Glomerular endothelial cell (primary cell): ENCODE measurements at places on chromosomes 13 and 19.

DNA sequence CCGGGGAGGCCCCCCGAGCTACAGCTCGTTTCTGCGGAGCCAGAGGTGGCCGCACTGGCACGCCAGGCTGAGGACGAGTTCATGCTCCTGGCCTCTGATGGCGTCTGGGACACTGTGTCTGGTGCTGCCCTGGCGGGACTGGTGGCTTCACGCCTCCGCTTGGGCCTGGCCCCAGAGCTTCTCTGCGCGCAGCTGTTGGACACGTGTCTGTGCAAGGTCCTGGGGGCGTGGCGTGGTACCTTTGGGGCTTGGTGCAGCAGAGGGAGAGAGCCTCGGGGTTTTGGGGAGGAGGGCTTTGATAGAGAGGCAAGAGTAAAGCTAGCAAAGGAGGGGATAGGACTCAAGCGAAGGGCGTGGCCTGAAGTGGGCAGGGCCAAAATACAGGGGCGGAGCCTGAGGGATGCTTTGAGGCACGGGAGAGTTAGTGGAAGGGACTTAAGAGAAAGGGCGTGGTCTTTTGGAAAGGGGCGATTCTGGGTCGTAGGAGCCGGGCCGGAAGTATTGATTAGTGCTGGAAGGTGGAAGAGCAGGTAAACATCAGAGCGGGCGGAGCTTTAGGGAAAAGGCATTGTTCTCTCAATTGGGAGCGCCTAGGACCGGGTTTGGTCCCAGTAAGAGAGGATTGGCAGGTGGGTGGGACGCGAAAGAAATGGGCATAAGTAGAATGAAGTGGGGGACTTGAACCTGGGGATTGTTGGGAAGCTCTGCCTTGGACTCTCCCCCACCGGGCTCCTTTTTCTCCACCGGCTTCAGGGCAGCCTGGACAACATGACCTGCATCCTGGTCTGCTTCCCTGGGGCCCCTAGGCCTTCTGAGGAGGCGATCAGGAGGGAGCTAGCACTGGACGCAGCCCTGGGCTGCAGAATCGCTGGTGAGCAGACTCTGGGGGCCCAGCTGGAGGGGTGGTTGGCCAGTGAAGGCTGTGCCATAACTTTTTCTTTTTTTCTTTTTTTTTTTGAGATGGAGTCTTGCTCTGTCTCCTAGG is 1.2 kb downstream of the PPM1N start:
- no peak for DNase-seq

DNA sequence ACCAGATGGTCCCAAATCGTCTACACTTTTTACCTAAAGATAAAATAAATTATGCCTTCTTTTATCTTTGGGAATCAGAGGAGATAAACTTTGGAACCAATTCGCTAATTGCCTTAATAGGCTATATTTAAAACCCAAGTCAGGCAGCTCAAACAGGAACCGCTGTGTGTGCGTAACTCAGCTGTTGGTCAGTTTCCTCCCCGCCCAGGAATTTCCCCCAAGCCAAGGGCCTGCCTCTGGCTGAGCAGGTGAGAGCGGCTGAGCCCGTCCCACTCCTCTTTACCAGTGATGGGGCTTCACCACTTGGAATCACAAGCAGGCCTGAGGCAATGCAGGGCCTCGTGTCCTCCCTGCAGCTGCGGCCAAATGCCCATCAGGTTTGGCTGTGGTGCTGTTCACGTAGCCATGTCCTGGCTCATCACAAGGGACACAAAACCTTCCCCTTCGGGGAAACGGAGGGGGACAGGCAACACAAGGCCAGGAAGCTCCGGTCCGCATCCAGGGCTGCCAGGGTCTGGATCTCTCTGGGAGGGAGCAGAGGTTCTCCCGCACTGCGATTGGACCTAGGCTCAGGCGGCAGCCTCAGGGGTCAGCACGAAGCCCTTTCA is 503 bp upstream of the SLC7A9 start:
- DNase-seq, result no peak

DNA sequence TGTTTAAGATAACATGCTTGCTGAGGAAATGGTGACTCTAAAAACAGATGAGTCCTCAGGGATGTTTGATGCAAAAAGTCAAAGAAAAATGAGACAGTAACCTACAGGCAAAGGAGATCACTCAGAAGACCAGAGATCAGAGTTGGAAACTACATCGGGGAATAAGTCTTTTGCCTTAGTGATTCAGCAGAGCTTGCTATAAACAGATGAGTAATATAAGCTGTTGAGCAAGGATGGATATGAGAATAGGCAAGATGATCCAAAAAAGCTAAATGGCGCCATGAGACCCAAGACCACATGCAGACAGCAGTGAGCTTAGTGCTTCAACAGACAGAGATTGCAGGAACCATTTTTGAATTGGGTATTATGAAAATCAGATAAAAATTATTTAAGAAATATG is 168.6 kb downstream of the POSTN start:
- no peak for DNase-seq

- no peak for DNase-seq
Measured at GRCh38 chr19:44741258-44741731, 7.2 kb upstream of the BCL3 start.

GRCh38 chr13:33261387-33262061 is 24.0 kb downstream of the STARD13 start:
- no peak for DNase-seq

DNA sequence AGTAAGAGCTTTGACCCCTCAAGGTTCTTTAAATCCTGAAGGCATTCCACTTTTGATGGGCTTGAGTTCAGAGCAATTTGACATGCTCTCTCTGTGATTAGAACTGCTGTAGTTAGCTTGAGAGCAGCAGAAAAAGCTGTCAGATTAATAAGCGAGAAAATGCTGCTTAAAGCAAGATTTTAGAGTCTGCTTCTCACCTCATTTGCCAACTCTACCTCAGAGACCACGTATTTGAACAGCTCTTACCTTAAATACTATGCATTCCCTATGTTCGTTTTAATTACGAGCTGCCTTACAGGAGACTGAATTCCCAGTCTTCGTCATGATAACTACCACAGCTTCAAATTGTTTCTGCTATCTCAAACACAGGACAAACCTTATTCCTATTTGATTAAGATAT is 253.4 kb downstream of the SLITRK6 start:
- DNase-seq, result no peak

GRCh38 chr19:35756377-35757230 is at the start of gene HSPB6:
Gene HSPB6 (minus strand): TSS chr19:35757029. CDS start chr19:35757008, 21 bp downstream.
- no peak for DNase-seq

DNA sequence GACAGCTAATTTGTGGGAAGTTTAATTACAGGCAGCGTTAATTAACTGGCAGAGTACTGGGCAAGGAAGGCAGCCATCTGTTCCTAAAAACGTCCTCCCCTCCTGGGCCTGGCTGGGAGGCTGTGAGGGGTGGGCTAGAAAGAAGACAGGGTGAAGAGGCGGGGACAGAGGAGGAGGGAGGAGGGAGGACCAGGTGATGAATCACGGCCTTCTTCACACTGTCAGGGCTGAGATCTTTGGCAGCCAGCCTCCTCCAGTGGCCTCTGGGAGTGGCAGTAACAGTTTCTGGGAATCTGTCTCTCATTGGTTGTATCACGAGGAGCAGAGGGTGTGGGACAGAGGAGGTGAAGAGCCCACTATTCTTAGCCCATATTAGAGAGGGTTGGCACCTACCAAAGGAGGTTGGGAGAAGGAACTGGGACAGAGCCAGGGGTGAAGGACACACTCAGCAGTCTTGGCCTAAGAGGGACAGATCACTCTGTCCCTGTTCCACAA is 9.6 kb upstream of the ZNRF4 start:
- no peak for DNase-seq

DNA sequence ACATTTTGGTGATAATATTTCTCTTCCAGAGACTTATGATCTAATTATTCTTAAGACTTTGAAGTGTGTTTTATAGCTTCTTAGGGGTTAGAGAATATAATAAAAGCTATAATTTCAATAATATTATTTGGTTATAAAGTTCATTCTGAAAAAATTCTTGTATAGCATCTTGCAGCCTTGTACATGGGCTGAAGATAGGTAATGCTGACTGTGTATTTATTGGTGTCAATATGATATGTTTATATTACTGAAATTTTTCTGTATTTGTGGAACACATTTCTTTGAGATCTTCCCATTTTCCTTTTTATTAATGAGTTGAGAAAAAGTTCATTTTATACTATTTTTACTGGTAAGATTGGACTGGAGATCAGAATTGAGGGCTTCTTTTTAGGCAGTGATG is 87.8 kb downstream of the TDRD3 start:
- no peak for DNase-seq

DNA sequence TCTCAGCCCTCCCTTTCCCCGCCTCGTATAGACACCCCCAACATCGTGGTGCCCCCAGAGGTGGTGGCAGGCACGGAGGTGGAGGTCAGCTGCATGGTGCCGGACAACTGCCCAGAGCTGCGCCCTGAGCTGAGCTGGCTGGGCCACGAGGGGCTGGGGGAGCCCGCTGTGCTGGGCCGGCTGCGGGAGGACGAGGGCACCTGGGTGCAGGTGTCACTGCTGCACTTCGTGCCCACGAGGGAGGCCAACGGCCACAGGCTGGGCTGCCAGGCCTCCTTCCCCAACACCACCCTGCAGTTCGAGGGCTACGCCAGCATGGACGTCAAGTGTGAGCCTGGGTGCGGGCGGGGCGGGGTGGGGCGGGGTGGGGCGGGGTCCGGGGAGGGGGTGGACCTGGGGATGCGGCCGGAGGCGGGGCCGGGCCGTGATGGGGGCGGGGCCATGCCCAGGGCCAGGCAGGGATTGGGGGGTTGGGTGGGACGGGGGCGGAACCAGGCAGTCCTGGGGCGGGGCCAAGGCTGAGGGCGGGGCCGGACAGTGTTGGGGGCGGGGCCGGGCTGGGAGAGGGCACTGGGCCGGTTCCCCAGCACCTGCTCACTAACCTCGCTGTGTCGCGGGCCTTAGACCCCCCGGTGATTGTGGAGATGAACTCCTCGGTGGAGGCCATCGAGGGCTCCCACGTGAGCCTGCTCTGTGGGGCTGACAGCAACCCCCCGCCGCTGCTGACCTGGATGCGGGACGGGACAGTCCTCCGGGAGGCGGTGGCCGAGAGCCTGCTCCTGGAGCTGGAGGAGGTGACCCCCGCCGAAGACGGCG is 7.8 kb downstream of the MAG start:
- DNase-seq, result no peak

- DNase-seq, result no peak
Measured at GRCh38 chr19:18317961-18318800, 4.7 kb downstream of the LSM4 start.

GRCh38 chr13:66689037-66689619 is 541.0 kb downstream of the PCDH9 start:
- DNase-seq, result no peak

DNA sequence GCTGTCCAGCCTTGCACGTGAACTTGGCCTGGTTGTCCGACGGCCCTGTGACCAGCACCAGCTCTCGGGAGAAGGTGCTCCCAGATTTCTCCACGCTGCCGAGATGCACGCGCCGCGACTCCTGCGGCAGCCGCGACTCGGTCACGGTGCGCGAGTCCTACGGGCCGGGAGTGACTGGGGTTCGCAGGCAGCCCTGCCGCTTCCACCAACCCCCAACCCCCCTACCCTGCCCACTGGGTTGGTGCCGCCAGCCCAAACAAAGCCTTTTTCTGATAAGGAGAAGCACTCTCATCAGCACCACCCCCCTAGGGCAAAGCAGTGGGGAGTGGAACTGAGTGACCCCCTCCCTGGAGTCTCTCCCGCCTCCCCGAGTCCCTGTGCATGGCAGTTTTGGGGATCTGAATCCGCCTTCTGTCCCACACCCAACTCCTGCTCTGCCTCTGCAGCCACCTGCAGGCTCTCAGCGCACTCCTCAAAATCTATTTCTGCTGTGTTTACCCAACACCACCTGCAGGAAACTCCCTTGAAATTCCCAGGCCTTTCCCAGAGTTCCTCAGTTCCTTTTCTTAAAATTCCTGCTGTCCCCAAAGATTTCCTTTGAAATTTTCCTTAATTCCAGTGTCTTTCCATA is 6.2 kb downstream of the NPHS1 start:
- no peak for DNase-seq
